Aorta (tissue), 5 donors: ENCODE measurements at places on chromosomes 6 and 20.
A peak's percentile ranks its signal among the peaks of the same experiment; 100 is the strongest.

DNA sequence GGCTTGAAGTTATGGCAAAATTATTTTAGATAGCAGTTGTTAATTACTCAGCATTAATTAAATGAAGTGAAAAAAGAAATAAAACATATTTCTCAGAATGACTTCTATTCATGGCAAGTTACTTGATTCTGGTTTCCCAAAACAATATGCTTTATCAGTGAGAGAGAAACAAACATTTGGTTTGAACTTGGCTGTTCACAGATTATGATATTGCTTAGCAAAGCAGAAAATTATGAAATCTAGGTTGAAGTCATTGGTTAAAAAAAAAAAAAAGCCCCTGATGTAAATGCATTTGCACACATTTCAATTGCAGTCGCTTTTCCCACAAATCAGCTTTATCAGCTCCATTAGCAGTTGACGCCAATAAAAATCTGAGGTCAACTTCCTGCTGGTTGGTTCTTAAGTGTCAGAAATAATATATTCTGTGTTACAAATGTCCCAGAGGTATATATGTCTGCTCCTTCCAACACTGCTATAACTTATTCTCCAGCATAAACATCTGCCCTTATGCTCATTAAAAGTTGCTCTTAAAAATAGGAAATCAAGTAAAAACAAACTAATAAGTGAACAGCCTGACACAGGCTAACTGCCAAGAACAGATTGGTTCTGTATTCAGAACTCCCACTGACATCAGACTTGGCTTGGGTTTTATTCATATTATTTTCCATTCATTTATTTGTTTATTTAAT is 275.4 kb downstream of the PHF3 start:
- no peak for DNase-seq

- no peak for DNase-seq
Measured at GRCh38 chr20:18837718-18838117, 24.1 kb downstream of the SCP2D1 start.

DNA sequence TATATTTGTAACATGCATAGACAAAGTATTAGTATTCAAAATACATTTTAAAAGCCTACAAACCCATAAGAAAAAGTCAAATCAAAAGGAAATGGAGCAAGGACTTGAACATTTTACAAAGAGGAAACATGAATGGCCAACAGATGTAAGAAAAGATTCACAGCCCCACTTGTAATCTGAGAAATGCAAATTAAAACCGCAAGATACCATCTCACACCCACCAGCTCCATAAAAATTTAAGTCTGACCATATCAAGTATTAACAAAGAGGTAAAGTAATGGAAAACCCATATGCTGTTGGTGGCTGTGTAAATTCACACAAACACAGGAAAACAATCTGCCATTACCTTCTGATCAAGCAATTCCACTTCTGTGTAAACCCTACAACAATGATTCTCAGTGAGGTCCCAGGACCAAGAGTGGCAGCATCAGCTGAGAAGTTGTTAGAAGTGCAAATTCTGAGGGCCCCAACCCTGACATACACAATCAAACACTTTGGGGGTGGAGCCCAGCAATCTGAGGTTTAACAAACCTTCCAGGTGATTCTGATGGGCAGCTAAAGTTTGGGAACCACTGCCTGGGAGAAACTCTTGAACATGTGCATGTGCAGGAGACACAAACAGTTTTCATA is 30.9 kb downstream of the BCL2L1 start:
- DNase-seq = no peak

DNA sequence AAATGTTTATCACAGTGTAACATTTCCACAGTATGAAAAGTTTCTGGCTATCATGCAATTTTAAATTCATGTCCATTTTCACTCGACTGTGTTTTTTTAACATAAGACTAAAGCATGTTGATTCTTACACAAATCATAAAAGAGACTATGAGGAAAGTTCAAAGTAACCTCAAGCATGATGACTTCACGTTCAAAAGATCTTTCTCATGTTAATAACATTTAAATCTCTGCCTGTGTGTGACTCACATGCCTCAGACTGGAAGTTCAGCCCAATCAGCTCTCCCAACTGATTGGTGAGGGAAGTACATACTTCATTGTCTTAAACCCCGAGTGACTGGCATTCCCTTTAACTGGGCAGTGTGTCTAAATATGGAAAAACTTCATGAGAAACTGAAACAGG is 37.4 kb downstream of the ATXN1 start:
- peak; percentile 44 for DNase-seq

- DNase-seq = no peak
Measured at GRCh38 chr20:51803148-51803854, 980 bp upstream of the SALL4 start.

GRCh38 chr20:2890742-2891141 is 17.5 kb downstream of the PTPRA start:
- no peak for DNase-seq
